ENCODE measurements at places on chromosomes 12 and 14.
A peak's percentile ranks its signal among the peaks of the same experiment; 100 is the strongest.

DNA sequence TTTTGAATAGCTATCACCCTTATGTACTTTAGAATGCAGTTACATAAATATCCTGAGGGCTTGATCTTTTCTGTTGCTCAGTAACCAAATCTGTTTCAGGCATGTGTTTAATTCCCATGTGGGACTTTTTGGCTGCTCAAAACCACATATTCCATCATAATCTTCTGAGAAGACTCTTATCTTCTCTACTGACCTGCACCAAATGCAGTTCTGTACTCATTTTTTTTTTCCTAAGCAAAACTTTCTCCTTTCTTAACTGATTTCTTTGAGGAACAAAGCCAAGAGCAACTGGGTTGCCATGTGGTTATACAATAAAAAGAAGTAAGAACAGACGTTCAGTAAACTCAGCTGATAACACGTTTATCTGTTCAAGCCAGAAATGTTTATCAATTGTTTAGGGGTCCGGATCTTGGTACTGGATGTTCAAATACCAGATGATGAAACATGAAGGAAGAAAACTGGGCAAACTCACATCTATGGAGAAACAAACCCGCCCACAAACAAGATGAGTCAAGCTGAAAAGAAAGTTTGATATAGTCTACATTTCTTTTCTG is 50.1 kb downstream of the TMEM132C start:
- DNase-seq = no peak

DNA sequence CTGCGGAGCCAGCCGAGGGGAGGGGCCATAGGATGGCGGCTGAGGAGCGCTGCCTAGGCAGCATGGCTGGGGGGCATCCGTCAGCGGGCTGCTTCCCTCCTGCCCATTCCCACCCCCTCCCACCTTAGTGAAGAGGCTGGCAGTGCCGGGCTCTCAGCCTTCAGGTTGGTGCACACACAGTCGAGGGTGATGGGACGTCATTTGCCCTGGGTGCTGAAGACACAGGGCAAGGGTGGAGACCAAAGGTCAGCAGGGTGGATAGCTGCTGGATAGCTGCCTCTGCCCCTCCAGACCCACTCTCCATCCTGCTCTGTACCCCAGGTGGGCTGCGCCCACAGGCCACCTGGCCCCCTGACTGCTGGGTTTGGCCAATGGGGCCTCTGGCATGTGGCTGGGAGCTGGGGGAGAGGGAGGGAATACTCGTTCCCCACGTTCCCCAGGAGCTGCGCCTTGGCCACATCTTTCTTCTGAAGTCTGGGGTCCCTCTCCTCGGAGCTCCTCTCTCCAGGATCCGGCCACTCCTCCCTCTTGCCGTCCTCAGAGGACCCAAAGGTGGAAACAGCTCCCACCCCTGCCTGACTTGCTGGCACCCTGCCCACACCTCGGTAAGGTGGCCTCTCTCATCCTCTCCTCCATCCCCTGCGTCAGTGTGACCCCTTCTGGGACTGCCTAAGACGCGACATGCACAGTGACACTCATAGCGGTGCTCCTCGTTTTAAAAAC is 11.2 kb upstream of the CDC42BPB start:
- no peak for DNase-seq

DNA sequence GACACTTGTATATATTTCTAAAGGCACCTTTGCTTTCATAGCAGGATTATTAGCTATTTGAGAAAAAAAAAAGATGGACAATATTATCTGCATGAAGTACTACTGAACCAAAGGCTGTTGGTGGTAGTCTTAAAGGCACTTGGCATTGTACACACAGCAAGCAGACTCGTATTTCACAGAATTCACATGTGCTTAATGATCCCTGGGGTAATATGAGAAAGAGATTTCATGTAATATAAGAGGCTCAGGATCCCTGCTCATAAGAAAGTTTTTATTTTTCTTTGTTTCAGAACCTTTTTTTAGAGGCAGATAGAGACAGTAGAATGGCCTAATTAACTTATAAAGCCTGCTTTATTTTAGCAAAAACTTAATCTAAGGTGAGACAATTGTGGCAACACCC is 59.5 kb downstream of the SYNE2 start:
- DNase-seq = no peak

DNA sequence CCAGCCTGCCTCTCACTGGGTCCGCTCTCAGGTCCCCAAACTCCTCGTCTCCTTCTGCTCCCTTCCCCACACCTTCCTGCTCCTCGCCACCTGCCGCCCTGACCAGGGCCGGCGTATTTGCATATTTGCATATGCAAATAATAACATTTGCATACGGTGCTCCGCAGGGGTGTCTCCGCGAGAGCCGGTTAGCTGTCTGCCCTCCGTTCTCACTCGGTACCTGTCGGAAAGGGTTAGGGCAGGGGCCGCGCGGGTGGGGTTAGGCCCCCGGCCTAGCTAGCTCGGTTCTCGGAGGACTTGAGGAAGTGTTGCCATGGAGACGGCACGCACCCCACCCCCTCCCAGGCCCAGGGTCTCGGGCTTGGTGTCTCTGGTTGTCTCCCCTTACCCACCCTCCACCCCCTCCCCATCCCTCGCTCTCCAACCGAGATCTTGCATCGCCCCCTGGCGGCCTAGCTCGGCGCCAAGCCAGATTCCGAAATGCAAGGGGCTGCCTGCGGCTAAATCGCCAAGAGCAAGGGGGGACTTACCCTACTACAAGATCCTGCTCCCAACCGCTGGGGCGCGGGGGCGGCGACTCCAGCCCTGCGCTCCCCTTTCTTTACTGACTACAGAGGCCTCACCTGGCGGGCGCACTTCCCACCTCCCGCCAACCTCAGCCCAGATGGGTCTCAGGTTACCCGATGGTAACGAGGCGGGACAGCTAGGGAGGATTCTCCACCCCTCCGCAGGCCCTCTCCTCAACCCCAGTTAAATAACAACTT is 8.1 kb downstream of the STAC3 start:
- DNase-seq = peak; percentile 72

GRCh38 chr12:57240926-57241401 is 10.0 kb downstream of the STAC3 start:
- no peak for DNase-seq

DNA sequence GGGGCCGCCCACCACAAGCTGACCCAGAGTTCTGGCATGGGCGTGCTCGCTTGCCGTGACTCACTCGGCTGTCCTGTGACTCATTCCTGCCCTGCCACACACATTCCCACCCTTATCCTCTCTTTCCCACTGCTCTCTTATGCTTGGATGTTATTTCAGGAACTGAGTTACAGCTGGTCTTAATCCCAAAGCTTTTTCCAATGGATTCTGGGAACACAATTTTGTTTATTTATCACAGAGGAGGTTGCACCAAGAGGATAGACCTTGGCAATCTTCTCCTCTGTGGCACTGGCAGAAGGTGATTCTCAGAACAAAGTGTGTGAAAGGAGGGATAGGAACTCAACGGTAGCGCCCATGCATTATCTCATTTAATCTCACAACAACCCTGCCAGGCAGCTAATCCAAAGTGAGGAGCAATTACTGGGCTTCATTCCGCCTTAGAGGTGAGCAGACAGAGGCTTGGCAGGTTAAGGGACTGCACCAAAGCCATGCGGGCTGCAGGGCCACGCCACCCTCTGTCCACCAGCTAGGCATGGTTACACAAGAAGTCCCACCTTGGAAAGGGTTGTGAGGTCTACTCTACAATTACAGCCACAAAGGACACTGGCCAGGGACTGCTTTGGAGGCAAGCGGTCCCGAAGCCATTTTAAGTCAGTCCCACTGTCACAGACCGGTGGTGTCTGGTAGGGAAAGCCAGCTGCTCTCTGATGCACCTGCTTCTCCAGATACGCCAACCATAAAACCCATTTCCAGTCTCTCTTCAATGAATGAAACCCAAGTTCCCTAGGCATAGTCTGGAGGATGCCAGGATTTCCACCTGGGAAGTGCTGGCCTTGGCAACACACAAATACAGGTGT is 32.9 kb downstream of the SYNE3 start:
- DNase-seq = no peak

- peak; percentile 75 for DNase-seq
Observed at GRCh38 chr12:26853303-26854030, 20.5 kb upstream of the ITPR2 start.

DNA sequence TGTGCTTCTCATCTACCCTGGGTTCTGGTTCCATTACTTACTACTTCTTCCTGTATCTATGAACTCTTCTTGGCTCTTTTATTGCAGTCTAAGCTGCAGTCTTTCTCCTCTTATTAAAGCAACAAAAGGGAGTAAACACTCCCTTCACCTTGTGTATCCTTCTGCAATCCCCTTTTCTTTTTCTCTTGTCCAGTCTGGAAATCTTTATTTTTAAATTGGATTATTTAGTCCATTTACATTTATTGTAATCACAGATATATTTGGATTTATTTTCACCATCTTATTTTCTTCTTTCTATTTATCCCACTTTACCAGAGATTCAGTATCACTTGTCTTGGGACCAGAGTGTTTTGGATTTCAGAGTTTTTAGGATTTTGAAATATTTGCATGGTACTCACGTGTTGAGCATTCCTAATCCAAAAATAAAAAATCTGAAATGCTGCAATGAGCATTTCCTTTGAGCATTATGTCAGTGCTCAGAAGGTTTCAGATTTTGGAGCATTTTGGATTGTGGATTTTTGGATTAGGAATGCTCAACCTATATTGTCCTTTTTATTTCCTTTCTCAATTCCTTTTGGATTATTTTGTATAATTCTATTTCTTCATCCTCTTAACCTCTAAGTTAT is 6.8 kb upstream of the ACVR1B start:
- DNase-seq = no peak

DNA sequence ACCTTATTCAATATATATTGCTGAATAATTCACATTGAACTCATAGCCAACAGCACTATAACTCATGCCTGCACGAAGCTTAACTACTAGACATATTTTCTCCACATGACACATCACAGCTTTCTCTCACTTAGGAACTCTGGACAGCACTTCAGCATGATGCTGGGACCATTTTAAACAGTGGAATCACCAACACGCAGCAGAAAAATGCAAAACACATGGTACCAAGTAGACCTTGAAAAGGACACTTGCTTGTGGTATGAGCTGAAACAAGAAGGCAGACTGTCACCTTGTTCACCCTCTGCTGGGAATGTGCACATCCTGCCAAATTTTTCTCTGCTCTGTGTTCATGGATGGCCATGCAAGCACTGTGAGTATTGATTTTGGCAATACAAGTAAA is 34.8 kb upstream of the CD9 start:
- no peak for DNase-seq

DNA sequence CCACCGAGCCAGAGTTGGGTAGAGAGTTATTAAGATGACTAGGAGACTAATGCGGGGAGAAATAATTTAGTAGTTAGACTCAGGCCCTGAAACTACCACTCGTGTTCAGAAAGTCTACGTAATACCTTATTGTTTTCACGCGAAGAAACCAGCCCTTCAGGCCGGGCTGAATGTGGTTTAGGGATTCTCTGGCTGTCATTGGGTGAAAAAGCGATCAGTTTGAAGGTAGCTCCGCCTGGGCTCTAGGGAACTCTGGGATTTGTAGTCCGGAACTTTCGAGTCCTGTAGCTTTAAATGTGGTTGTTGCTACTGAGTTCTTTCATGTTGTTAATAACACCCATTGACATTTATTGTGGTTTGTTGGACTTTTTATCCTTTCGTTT is 549 bp upstream of the WDR89 start:
- peak; percentile 83 for DNase-seq

- DNase-seq = peak; percentile 88
Observed at GRCh38 chr12:122860040-122860853, 25.0 kb downstream of the HIP1R start.

DNA sequence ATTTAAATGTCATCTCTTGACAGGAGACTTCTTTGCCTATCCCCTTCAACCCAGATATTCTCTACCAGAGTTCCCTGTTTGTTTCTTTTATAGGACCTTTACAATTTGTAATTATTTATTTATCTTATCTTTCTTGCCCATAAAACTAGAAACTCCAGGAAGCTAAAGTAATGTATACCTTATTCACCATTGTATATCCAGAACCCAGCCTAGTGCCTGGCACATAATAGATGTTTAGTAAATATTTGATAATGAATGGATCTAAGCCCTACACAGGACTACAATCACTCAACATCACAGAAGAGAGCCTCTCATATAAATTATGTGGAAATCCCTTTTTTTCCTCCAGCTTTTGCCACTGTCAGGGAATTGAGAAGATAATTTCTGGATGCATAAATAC is 125.6 kb upstream of the CNOT2 start:
- no peak for DNase-seq

DNA sequence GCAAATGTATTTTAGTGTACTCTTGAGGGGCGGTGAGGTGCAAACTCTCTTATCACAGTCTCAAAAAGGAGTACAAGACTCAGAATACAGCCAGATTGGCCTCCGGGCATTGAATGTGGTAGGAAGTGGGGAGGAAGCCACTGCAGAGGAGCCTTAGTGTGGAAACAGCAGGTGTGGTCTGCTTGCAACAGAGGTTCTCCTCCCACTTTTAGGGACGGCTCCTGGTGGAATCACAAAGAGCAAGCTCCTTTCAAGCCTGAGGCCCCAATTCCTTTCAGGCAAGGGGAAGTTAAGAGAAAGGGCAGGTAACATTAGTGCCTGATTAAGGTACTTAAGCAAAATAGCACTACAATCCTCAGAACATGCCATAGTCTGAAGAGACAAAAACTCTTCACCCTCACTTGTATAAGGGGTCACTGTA is 23.7 kb upstream of the SLC2A3 start:
- DNase-seq = peak; percentile 38

DNA sequence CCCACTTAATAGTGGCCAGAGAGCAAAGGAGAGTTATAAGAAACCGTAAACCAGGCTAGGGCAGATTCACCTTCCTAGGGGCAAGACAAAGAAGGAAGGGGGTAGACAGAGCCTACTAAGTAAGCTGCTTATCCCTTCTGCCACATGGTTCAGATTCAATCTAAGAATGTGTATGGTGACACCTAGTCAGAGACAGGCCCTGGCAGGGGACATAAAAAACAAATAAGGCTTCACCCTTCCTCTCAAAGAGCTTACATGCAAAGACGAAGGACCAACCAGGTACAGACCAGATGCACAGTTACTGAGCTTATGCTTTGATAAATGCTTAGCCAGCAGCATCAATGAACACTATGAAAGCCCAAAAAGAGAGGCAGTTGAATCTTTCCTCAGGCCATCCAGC is 4.4 kb downstream of the CYP27B1 start:
- DNase-seq = no peak

DNA sequence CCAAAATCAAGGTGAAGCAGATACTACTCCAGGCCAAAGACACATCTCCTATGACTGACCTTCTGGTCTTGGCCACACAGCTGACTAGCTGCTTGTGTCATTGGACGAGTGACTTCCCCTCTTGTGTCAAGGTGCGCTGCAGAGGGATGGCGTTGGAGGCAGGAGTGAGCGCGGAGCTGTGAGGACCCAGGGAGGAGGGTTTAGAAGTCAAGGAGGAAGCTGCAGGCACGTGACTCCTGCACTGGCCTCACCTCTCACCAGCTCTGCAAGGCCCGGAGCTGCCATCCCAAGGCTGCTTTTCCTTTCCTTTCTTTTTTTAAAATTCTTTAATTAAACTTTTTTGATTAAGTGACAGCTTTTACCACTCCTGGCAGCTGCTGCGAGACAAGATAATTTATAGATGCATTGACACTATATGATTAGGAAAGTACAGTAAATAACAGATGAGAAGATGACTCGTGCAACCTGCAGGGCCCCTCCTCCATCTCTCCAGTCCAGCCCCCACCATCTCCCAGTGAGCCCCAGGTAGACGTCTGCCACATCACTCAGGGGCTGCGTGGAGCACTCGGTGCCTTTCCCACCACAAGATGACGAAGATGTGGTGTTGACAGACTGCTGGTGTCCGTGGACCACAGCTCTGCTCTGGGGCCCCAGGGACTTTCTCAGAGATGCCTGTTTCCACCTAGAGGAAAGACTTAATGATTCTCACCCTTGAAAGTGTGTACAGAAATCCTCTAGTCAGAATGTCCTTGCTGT is 350.6 kb downstream of the CACNA1C start:
- no peak for DNase-seq

GRCh38 chr12:130881046-130881445 is 9.2 kb downstream of the RAN start:
- no peak for DNase-seq

All from GM10248 (cell line).